COLO829 (cell line): ENCODE measurements at places on chromosomes 5 and 9.

- no peak for DNase-seq
These were observed 35.5 kb upstream of the GRHPR start for GRCh38 chr9:37386988-37387387.

- DNase-seq = no peak
These were observed 259.0 kb downstream of the GADD45G start for GRCh38 chr9:89863837-89864236.

- DNase-seq = no peak
These were observed 52.7 kb upstream of the IFNK start for GRCh38 chr9:27471366-27471765.

DNA sequence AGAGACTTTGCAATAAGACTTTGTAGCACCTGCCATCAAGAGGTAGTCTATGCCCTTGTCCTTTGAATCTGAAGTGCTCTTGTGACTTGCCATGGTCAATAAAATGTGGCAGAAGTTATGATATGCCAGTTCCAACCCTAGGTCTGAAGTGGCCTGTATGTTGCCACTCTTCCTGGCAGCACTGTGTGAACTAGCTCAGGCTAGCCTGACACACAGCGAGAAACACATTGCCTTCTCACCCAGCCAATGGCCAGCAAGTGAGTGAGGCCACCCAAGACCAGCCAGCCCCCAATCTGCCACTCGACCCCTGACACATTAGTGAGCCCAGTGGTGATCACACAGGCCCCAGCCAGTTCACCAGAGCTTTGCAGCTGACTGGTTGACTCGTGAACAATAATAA is 52.7 kb upstream of the OSMR start:
- no peak for DNase-seq

- DNase-seq = no peak
These were observed 22.8 kb downstream of the EXOC3 start for GRCh38 chr5:465591-466403.

DNA sequence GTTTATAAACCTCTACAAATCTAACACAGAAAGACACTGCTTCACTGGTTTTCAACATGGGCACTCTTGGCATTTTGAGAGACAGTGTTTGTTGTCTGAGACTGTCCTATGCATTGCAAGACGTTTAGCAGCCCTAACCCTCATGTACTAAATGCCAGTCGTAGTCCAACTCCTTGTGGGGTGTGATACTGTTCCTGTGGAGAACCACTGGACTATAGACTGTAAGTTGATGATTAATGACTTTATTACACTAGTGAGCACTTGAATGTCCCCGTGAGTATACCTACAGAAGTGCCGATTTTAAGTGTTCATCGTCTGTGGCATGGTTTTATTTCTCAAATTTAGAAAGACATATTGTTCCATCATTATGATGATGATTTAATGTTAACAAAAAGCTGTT is 46.2 kb downstream of the RECK start:
- no peak for DNase-seq

DNA sequence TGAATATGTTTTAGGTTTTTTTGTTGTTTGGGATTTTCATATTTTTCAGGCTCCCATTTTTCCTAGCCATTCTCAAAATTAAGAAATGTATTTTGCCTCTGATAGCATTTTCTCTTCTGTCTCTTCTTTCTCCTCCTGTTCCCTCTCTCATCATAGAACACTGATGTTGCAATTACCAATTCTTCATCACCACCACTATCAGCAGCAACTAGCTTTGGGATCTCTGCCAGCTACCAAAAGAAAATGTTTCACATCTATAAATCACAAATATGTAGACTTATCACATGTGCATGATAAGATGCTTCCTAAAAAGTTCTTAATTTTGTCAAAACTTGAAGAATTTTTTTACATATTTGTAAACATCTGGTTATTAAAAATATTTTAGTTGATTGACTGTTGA is 887.1 kb downstream of the MAT2B start:
- DNase-seq = no peak
